Urothelium cell line (cell line): ENCODE measurements at places on chromosomes 2 and 18.

DNA sequence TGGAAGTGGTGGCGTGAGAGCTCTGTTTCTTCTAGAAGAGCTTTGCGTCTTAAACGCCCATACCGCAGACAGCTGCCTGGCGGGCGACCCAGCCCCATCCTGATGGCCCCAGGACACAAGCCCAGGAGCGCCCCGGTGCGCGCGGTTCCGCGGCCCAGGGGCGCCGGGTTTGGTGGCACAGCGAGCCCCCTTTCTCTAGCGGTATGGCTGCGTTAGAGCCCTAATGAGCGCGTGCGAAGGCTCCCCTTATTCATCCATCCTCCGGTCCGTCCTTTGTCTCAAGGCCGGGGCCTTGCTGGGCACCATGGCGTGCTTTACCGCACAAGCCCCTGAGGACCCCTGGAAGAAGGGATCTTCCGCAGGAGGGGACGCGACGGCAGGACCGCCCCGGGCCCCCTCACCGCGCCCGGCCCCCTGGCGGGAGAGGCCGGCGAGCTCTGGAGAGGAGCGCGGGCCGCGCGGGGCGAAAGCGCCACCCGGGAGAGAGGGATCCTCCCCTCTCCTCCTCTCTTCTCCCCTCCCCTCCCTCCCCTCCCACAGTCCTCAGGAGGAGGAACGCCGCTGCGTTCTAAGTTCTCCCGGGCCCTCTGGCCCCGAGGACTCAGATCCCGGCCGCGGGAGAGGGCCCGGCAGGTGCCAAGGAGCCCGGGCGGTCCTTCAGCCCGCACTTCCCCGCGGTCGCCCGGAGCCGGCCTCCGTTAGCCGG is 626 bp upstream of the SLC1A4 start:
- DNase-seq: peak; percentile 92

DNA sequence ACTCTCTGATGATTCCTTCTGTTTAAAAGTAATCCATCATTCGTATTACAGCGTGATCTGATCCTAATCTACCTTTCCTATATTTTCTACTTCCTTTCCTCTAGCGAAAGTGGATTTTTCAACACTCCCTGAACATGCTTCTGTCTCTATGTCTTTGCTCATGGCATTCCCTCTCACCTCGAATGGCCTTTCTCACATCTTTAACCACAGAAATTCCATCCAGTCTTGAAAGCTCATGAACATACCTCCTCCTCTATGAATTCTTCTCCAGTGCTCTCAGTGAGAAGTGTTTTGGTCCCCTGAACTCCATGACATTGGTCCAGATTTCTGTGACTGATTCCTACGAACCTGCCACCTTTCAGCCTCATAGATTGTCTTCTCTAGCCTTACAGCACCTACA is 323.2 kb downstream of the RAD51AP2 start:
- DNase-seq: peak; percentile 10

DNA sequence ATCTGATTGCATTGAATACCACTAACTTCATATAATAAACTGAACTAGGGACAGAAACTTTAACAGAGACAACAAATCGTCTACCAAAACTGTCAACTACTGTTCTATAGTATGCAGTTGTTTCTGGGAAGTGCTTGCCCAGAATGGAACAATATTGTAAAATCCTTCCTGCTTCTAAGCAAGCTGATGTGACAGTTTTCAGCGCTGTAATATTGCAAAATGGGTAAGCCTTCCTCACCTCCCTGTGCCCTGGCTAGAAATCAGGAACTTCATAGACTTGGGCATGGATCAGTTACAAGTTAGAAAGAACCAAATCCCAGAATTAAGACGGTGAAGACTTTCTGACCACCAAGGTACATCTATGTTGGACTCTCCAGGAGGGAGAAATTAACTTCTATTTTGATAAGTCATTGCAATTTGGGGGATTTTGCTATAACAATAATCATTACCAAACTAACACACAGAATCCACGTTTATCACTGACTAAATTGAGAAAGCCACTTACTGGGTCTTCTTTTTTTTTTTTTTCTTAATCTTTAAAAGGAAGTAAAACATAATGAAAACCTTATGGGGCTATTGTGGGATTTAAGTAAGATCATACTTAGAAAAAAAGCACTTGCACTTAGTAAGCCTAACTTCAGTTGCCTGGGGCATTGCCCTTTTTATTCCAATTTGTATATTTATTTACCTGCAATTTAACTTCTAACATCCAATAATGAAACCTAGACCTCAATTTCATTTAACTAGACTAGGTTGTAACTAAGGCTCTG is 261.5 kb downstream of the TRIB2 start:
- no peak for DNase-seq

- DNase-seq: no peak
Measured at GRCh38 chr2:72780477-72780876, 45.4 kb downstream of the EXOC6B start.

- no peak for DNase-seq
Measured at GRCh38 chr2:162382278-162382677, 38.3 kb downstream of the GCA start.

DNA sequence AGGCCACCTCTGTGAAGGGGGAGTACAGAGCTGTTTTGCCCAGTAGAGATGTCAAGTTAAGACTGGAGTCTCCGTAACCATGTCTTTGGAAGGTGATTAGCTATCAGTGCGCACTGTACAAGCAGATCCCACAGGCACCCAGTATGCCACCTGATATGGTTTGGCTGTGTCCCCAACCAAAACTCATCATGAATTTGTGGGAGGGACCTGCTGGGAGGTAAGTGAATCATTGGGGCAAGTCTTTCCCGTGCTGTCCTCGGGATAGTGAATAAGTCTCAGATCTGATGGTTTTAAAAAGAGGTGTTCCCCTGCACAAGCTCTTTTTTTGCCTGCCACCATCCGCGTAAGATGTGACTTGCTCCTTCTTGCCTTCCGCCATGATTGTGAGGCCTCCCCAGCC is 90.2 kb downstream of the ACTR2 start:
- no peak for DNase-seq

DNA sequence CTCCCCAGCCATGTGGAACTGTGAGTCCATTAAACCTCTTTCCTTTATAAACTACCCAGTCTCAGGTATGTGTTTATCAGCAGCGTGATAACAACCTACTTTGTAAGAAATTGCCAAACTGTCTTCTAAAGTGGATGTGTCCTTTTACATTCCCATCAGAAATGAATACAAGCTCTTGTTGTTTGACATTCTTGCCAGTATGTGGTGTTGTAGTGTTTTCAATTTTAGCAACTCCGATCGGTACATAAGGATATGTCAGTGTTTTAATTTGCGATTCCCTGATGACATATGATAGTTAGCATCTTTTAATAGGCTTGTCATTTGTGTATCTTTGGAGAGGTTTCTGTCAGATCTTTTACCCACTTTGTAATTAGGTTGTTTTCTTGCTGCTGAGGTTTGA is 1156.3 kb upstream of the CRIM1 start:
- DNase-seq: peak; percentile 4

GRCh38 chr2:37026050-37026449 is 58.1 kb downstream of the HEATR5B start:
- peak; percentile 9 for DNase-seq

DNA sequence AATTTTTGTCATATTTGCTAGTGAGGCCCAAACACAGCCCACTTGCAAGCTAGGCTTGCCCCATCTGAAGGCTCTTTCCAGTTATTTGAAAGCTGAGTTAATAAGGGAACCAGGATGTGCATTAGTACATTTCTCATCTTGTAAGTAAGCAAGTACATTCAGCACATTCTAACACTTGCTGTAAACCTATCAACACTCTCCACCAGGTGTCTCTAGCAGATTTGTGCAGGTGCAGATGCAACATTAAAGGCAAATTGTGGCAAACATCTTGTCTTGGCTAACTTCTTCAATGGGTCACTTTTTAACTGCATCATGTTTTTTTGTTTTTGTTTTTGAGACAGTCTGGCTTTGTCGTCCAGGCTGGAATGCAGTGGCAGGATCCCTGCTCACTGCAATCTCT is 25.3 kb upstream of the MFSD6 start:
- peak; percentile 45 for DNase-seq

DNA sequence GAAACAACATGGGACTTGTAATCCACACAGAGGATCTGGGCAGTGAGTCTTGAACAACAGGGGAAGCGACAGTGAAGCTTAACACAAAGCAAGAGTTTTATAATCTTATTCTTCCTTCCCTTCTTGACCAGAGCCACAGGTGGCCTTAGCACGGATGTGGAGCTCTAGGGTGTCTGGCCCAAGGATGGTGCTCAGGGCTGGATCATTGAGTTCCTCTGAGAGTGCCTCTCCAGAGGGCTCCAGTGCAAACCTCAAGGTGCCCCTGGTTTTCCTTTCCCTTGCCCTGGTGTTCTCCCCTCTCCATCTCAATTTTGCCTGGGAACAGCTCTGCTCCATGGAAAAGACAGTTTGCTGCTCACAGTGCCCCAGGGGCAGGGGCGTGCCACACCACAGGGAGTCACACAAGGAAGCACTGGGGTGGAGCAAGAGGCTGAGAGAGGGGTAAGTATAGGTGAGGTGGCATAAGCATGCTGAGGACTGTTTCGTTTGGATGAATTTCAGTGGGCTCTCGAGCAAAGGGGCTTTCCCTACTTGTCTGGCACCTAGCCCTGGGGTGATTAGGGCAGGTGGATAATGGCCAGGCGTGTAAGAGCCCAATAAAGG is 88.6 kb upstream of the B3GNT7 start:
- DNase-seq: no peak

DNA sequence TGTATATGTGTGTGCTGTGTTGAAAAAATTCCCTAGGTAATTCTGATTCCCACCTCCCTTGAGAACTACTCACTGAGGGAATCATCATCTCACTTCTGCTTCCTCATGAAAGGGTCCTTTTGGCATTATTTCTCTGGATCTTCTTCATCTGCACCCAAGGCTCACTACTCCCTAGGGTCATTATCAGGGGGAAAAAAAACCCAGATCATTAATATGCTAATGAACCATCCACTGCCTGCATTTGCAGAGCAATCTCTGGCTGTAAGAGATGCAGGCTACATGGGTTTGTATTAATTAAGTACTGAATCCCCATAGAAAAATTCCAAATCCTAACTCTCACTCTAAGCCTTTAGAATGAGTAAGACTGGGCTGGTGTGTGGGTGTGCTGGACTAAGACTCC is 68.0 kb upstream of the IGFBP5 start:
- DNase-seq: no peak

- no peak for DNase-seq
Measured at GRCh38 chr2:105812180-105813044, 67.7 kb downstream of the NCK2 start.

DNA sequence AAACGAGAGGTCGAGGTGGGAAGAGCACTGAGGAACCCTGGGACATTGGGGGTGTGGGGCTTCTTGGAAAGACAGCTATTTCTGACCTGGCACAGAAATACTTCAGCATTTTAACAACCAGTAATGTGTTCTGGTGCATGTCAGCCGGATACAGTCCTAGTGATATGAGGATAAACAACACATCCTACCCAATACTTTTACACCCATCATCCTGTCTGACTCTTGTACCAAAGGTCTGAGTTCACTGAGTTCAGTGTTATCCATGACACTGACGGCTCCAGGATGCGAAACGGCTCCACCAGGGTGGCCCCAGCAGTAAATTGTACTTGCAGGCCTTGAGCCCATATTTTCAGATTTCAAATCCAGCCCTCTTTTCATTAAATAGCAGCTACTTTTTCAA is 65.9 kb upstream of the SH3BP4 start:
- no peak for DNase-seq

DNA sequence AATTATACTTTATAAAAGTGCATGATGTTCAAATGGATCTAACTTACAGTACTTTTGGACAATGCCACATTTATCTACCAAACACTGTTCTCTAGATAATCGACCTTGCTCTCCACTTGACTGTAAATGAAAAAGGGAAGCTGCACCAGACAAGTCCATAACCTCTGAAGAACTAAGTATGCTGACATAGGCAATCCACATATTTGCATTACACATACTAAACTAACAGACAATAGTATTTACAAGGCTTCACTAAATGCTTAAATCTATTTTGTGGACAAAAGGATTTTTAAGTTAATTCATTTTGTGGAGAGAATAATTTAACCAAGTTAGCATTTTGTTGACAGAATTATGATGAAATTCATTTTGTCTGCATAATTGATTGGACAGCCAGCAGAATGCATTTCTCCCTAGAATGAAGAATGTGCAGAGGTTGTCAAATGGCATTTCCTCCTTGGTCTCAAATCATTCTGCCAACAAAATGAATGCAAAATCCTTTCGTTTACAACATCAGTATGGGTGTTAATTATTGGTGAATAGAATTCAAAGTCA is 520.9 kb downstream of the CPS1 start:
- DNase-seq: no peak

DNA sequence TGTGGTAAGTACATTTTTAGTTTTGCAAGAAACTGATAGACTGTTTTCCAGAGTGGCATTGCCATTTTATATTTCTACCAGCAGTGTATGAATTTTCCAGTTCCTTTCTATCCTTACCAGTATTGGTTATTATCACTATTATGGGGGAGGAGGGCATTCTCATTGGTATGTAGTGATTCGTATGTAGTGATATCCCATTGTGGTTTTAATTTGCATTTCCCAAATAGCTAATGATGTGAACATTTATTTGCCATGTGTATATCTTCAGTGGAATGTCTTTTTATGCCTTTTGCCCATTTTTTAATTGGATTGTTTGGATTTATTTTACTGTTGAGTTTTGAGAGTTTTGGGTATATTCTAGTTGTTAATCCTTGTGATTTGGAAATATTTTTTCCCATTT is 16.9 kb downstream of the EIF5B start:
- DNase-seq: no peak

DNA sequence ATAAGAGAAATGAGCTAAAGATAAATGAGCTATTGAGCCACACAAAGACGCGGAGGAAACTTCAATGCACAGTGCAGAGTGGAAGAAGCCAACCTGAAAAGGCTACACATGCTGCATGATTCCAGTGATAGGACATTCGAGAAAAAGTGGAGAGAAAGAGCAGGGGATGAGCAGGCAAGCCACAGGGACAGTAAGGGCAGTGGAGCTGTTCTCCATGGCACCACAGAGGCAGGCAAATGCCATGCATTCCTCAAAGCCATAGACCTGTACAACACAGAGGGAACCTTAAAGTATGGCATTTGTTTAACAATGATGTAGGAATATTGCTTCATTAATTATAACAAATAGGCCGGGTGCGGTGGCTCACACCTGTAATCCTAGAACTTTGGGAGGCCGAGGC is 36.5 kb upstream of the ZNF236 start:
- DNase-seq: no peak

DNA sequence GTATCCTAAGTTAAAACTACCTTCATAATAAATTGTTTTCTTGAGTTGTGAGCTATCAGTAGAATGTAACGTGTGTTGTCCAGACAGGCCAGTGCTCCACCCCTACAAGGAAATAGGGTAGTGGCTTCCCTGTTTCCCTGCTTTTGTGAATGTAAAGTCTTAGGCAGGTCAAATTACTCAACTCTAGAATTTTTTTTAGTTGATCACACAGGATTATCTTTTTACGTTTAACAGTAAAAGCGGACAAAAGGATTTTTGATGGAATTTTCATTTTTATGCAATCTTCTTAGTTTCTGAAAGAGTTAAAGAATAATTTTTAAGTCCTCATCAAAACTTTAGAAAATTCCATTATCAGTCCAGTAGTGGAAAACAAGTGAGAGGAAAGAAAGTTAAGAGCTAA is 38.2 kb downstream of the GPD2 start:
- DNase-seq: no peak
